ENCODE measurements at places on chromosomes 3 and 15.

- no peak for DNase-seq
Observed at GRCh38 chr15:58401991-58402649, 29.7 kb upstream of the LIPC start.

- no peak for DNase-seq
Observed at GRCh38 chr3:154970797-154971196, 109.3 kb upstream of the MME start.

DNA sequence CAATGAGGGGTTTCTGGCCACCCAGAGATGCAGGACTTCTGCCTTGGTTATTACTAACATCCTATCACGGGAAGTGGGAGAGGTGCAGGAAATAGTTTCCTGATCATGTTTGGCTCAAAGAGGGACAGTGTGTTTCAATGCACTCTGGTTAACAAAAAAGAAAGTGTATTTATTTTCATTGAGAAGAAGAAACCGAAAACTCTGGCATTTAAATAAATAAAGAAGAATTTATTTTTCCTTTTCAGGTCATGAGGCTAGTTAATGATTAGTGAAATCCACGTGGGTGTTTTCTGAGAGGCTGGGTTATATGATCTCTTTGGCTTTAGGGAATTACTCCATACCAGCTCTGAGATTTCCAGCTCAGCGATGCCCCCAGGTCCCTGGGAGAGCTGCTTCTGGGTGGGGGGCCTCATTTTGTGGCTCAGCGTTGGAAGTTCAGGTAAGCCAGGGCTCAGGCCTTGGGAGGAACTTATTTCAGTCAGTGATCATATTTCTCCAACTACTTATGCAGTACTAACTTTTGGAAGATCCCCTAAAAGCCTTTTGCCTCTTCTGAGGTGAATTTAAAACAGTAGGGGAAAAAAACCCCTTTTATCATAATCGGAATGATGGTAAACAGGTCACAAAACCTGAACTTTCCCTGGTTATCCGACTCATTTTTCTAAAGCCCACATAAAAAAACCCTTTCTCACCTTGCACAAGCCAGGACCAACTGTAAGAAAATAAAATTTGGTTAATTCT lies at the start of gene PLA1A:
TSS of gene PLA1A (plus strand) at position 338 of the 741 bp plus-strand sequence. CDS start at position 367, 29 bp downstream.
- no peak for DNase-seq

DNA sequence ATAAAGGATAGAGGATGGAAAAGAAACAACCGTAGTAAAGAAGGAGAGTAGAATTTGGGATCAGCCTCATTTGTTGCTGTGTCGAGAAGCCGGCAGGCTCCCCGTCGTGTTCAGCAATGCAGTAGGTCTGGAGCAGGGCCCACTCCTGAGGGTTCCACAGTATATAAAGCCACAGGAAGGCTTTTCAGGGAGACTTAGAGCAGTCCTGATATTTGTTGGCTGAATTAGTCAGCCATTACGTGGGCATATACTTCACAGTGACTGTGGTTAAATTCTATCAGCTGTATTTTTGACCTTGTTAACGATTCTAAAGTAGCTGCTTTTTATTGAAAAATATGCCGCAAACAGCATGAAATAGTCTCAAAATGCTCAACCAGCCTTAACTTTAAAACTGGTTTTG lies 149.5 kb downstream of the ITPR1 start:
- no peak for DNase-seq

- DNase-seq: no peak
Observed at GRCh38 chr15:100642950-100643338, 40.6 kb downstream of the ASB7 start.

DNA sequence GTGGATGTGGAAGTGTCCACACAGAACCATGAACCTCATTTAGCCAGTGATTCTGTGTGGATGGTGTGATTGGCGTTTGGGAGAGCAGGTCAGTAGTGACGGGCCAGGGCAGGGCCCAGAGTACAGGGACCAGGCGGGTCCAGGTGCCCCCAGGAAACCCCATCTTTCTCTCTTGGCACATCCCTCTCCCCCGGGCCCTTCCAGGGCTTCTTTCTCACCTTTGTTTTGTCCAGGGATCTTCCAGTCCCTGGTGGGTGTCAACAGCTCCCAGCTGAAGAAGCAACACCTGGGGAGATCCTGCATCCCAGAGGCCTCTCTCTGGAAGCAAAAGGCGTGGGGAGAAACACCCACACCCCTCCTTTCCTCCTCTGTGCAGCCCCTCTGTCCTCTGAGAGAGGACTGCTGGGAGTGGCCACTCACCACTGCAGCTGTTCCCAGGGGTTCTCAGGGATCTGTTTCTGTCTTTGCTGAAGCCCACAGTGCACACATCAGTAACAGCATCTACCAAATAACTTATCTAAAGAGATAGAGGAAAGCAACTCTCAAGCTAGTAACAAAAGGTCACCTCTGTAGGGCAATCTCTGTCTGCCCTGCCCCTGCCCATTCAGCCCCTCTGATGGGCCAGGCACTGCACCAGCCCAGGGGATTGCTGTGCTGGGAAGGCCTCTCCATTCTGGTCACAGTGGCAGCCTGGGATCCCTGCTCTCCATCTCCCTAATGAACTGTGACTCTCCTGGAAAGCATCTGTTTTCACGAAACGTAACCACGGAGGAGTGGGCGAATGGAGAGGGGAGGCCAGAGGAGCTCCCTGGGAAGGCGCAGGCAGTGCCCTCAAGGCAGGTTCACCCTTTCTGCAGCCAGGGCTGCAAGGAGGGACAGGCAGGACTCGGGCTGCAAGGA lies 98.3 kb upstream of the ALDH1A3 start:
- no peak for DNase-seq

DNA sequence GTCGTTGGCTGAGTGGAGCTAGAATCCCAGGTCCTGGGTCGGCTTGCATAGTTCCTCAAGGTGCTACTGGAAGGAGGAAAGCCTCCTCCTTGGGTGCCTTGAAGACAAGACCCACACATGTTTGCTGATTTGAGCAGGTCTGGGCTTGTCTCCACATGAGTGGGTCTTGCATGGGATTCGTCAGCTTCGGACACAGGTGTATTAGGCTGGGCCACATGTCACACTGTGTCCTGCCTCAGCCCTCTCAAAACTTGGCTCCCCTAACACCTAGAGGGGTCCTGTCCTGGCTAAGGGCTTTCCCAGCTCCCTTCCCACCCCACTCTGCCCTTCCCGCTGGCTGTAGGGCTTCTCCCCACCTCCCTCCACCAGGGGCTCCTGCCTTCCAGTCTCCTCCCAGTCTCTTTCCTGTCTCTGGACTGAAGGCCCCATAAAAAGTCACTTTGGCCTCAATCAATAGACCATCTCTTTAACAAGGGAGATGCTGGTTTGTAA lies 73.0 kb upstream of the ADPGK start:
- no peak for DNase-seq

GRCh38 chr15:83533410-83533962 lies 86.3 kb downstream of the SH3GL3 start:
- DNase-seq: no peak

DNA sequence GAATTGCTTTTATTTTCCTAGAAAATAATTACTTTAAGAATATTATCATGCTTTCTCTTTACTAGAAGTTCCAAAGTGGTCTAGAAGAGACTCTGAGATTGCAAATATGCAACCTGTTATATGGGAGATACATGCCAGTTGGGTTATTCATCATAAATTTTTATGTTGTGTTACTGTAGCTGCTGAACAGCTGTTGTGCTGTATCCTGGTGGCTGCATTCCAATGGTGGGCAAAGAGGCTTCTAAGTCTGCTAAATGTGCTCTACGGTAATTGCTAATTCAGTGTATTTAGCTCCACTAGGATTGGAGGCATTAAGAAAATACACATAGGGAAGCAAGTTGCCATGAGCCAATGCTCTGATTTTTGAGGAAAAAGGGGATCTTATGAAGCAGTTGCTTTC lies 409.0 kb downstream of the TUSC7 start:
- DNase-seq: no peak

GRCh38 chr3:51333021-51333420 lies 52.1 kb upstream of the MANF start:
- DNase-seq: no peak

GRCh38 chr15:64070965-64071851 lies 22.4 kb downstream of the CIAO2A start:
- DNase-seq: no peak

- DNase-seq: no peak
Observed at GRCh38 chr15:101618076-101618475, 34.1 kb downstream of the TM2D3 start.

GRCh38 chr15:48924528-48925393 lies 39.0 kb downstream of the SHC4 start:
- no peak for DNase-seq

DNA sequence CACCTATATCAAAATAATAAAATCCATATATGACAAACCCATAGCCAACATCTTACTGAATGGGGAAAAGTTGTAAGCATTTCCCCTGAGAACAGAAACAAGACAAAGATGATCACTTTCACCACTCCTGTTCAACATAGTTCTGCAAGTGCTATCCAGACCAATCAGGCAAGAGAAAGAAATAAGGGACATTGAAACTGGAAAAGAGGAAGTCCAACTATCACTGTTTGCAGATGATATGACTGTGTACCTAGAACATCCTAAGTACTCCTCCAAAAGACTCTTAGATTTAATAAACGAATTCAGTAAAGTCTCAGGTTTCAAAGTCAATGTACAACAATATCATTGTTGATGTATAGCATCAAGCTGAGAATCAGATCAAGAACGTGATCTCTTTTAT lies 35.6 kb upstream of the FGF7 start:
- no peak for DNase-seq

DNA sequence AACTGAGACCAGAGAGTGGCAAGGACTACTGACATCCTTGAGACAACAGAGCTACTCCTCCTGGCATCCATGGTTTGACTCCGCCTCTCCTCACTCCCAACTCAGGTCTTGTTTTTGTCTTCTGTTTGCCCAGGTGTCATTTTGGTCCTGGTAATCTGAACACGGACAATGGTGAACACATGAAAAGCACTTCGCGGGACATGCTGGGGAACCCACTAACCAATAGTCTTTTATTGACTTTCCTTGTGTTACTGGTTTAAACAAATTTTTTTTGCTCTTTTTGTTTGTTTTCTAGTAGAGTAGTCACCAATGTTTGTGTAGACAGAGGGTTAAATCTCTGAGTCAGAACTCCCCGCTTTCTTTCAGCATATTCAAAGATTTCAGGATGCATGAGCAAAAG lies 38.4 kb downstream of the LARP6 start:
- DNase-seq: no peak

DNA sequence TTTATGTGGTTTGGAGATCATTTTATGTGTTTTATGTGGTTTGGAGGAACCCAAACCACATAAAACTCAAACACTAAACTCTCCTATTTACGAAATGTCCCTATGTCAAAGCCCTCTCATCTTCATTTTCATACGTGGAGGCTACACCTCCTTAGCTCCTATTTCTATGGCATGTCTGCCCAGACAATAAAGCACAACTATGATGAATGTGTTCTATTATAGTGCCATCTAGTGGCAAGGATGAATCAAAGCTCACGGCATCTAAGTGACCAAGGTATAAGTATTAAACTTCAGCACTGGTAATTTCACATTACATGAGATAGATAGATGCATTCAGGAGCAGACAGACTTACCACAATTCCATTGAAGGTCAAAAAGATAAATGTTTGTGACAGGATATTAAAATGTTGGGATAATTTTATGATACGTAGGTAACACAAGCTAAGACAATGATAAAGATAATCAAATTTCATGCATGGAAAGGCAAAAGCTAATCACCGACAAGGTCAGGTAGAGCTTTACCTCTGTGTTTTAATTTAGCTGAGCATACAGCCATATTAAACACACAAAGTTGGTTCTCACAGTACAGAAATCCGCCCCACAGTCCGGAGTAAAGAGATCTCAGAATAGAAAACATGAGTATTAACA lies 130.6 kb upstream of the FHIT start:
- no peak for DNase-seq

GRCh38 chr3:12483872-12484197 lies 445 bp upstream of the TSEN2 start:
- no peak for DNase-seq

DNA sequence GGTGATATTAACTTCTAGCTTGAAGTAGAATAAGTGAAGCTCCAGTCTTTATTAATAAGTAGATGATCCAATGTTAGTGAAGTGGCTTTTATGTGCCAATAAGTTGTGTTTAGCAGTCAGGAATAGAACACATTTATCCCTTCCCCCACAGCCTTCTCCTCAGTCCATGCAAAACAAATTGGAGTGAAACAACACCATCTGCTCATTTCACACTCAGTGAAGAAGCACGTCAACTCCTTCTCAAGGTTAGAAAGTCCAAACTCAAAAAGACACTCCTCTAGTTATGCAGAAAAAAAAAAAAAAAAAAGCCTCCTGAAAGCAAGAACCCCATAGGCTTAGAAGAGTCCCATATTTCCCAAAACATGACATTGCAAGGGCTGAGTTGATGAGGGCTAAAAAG lies 18.0 kb upstream of the NEO1 start:
- no peak for DNase-seq

DNA sequence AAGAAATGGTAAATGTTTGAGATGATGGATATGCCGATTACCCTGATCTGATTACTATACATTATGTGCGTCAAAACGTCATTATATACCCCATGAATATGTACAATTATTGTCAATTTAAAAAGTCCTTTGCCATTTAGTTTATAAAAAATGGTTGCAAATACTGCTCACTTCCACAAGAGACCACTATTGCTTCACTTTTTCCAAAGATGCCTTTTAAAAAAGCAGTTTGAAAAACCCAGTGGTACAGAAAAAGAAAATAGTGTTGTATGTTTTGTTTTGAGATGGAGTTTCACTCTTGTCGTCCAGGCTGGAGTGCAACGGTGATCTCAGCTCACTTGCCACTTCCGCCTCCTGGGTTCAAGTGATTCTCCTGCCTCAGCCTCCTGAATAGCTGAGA lies 39.3 kb downstream of the EDEM1 start:
- DNase-seq: no peak

DNA sequence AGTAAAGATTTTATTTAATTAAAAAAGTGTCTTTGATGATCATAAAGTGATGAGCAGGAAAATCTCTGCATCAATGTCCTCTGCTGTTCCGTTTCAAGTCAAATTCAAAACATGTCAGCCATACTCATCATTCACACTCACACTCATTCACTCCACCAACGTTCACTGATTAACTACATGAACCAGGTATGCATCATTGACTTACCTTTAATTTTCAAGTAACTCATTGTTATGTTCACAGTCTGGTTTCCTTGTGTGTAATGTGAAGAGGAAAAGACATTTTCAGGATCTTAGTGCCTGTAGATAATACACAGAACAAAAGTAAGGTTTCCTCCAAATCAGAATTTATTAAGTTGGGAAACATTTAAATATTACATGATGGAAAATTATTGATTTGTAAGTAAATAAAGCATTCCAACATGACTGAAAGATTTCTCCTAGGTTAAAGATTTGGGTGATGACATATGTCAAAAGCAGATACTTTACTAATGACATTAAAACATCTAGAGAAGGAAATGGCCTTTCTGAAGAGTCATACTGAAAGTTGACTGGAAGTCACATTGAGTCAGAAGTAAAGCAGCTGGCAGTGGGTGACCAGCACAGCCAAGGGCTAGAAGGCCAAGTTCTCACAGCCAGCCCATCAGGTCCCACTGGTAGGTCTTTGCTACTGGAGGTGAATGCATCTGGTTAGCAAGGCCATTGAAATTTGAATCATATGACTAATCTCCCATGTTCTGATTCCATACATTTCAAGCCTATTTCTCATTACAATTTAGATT lies 251.9 kb downstream of the CDIN1 start:
- no peak for DNase-seq

All from stimulated activated CD4-positive, alpha-beta T cell treated with anti-CD3 and anti-CD28 coated beads, Interleukin-12 subunit alpha, Interleukin-12 subunit beta, amount 100 ng/mL, for 24 hours (primary cell).